ENCODE measurements at places on chromosomes 5 and 9.

DNA sequence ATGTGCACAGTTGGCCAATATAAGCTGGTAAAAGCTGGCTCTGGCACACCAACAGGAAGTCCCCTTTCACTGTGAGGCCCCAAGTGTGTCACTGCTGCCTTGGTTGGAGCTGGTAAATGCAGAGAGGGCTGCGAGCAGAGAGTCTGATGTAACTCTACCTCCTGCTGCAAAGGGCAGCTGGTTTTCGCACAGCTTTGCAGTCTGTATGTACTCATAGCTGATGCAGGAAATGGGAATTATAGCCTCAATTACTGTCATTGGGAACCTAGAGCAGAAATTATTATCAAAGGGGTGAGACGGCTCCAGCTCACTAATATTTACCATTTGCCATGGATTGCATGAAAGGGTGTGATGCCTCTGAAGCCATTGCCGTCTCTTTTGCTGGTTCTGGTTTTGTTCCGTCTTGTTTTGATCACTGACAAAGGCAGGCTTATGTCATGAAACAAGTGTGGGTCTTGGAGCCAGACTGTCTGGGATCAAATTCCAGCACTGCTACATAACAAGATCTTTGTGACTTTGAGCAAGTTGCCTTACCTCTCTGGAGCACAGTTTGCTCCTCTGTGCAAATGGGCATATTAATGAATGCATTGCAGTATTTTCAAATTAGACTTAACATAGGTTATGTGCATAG is 124.3 kb upstream of the SLC25A48 start:
- peaks cover 2% of the 10 kb centered on the region for H3K27me3 ChIP-seq
- no peak overlapping the region for H3K4me3 ChIP-seq
- no peaks in the 10 kb centered on the region for H3K4me1 ChIP-seq
- DNase-seq: no peak
- H3K27ac ChIP-seq: no peak overlapping the region

- no peak overlapping the region for H3K4me3 ChIP-seq
- no peak overlapping the region for H3K27ac ChIP-seq
- DNase-seq: no peak
- H3K4me1 ChIP-seq: no peaks in the 10 kb centered on the region
- H3K36me3 ChIP-seq: no peaks in the 10 kb centered on the region
Observed at GRCh38 chr5:169978714-169979113, 1.6 kb downstream of the INSYN2B start.

GRCh38 chr5:3007577-3007976 is 256.1 kb upstream of the IRX2 start:
- no peaks in the 10 kb centered on the region for H3K36me3 ChIP-seq
- H3K4me3 ChIP-seq: no peak overlapping the region
- no peaks in the 10 kb centered on the region for H3K27me3 ChIP-seq
- H3K27ac ChIP-seq: no peak overlapping the region
- no peak for DNase-seq

DNA sequence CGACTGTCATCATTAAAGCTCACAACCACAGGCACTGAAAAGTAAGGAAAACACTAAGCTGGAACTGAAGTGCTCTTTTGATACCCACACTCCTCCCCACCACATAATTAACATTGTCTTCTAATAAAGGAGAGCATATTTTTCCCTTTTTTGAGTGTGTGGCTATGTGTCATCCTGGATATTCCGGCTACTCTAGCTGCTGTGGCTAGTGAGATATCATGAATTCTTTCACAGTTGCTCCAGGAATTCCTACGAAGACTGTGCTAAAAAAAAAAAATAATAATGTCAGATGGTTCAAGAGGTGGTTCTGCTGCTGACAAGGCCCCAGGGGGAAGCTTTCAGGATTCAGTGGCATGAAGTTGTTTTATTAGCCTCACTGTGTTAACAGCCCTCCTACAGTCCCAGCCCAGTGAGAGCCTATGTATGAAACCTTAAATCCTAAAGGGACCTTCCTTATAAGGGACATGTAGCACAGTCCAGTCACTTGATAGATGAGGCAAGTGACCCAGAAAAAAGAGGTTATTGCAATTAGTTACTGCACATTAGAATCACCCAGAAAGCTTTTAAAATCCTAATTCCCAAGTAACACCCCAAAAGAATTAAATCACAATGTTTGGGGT is 46.6 kb downstream of the TMEM252 start:
- H3K27me3 ChIP-seq: no peaks in the 10 kb centered on the region
- no peak for DNase-seq
- peaks cover 6% of the 10 kb centered on the region for H3K4me1 ChIP-seq
- no peaks in the 10 kb centered on the region for H3K36me3 ChIP-seq

DNA sequence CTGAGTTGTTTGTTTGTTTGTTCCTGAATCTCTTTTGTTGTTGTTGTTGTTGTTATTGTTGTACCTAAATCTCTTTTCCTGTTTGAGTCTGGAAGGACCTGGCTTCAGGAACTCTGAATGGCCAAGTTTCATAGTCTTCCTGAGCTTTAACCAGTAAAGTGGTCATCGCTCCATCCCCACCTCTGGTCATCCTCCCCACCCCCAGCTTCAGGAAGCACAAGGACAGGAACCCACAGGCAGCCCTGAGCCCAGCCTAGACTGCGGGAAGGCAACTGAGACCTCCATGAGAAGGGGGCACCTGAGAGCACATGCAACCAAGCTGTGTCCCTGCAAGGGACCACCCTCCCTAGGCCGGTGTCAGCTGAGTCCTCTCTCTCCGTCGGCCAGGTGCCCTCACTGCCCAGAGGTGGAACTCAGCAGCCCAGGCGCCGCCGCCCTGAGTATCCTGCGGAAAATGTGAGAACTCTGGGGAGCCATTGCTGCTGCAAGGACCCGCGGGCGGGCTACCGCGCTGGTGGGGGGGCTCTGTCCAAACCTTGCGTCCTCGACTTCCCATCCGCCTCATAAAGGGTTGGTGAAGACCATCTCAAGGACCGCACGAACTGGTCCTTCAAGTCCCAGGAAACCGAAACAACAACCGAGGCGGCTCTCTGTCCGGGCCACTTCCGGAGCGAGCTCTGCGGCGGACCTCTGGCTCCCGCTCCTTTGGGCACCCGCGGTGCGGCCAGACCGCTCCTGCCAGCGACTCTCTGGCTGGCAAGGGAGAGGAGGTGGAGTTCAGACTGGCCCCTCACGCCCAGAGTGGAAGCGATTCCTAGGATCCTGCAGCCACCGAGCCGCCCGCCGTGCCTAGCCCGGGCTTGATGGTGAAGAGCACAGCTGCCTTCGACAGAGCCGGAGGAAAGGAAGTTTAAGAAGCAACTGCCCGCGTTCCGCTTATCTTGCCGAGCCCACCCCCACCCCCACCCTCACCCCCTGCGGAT is 4.2 kb downstream of the BARX1 start:
- DNase-seq: no peak
- peaks cover 30% of the 10 kb centered on the region for H3K4me1 ChIP-seq
- H3K36me3 ChIP-seq: no peaks in the 10 kb centered on the region
- H3K27ac ChIP-seq: no peak overlapping the region
- peaks cover 94% of the 10 kb centered on the region for H3K27me3 ChIP-seq
